ENCODE measurements at places on chromosomes 3 and 15. TPM values are rescaled to one million over a fixed set of nuclear protein-coding genes. Genes with fewer than 3 reads are reported as not detected.
A peak's percentile ranks its signal among the peaks of the same experiment; 100 is the strongest.

GRCh38 chr3:49805897-49806701 is 3.0 kb downstream of the INKA1 start:
- DNase-seq = no peak

The PIK3CB gene
- 33.0 TPM for total RNA-seq

The EFCC1 gene
- 0.37 TPM for total RNA-seq

DNA sequence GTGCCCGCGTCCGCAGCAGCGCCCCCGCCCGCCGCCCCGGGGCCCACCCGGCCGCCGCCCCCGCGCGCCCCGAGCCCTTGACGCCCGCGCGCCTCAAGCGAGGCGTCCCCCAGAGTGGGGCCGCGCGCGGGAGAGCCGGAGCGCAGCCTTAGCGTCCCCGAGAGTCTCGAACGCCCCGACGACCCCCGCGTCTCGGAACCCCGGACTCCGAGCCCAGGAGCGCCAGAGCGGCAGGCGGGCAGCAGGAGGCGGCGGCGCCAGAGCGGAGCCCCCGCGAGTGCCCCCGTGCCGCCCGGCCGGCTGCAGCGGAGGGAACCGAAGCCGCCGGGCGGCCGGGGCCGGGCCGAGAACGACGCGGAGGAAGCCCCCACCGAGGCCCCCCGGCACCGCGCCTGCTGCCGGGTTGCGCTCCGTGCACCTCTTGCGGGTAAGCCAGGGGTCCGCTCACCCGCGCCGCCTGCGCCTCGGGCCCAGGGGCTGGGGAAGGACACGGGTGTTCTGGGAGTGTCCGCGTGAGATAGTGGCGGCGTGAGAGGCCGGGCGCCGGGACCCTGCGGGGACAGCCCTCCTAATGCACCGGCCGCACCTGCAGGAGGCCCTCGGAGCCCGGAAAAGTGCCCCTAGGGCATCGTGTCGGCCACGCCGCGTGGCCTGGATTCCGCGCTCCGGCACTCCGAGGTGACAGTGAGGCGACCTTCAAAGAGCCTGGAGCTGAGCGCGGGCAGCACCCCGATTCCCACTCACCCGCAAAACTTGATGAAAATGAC is 52.0 kb upstream of the ULK4 start:
- DNase-seq = peak; percentile 62

DNA sequence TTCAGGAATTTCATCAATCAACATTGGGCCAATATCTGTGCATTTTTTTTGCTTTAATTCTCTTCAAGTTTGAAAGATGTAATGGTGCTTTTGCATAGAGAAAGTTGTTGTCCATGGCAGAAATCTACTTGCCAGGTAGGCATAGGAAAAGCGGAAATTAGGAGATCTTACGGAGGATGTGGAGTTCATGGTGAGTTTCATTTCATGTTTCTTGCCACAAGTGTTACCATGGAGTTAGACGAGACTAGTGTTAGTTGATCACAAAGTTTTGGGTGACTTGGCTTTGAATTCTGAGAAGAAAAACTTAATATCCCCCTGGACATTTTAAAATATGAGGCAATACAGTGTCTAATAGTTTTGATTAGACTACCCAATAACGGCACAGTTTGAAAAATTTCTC is 1.0 kb upstream of the P2RY13 start:
- DNase-seq = no peak
